ENCODE measurements at places on chromosomes 16 and 17. TPM values are rescaled to one million over a fixed set of nuclear protein-coding genes. Genes with fewer than 3 reads are reported as not detected.

The CDH11 gene
- 190 TPM for polyA plus RNA-seq

The CD300LB gene
- 0.25 TPM for polyA plus RNA-seq

The SCIMP gene
- 0.83 TPM for polyA plus RNA-seq

The MEOX1 gene
- polyA plus RNA-seq, result 11.1 TPM

The VTN gene
- 22.3 TPM for polyA plus RNA-seq

The KRTAP3-2 gene
- polyA plus RNA-seq, result not detected

The REXO5 gene
- polyA plus RNA-seq, result 4.9 TPM

The TLCD3B gene
- polyA plus RNA-seq, result 0.90 TPM
